Esophagus squamous epithelium (tissue), 5 donors: ENCODE measurements at places on chromosomes 5 and 9.

- DNase-seq = no peak
These were observed 10.3 kb upstream of the CD72 start for GRCh38 chr9:35628389-35628991.

GRCh38 chr9:135038331-135038730 lies 49.1 kb upstream of the OLFM1 start:
- no peak for DNase-seq

DNA sequence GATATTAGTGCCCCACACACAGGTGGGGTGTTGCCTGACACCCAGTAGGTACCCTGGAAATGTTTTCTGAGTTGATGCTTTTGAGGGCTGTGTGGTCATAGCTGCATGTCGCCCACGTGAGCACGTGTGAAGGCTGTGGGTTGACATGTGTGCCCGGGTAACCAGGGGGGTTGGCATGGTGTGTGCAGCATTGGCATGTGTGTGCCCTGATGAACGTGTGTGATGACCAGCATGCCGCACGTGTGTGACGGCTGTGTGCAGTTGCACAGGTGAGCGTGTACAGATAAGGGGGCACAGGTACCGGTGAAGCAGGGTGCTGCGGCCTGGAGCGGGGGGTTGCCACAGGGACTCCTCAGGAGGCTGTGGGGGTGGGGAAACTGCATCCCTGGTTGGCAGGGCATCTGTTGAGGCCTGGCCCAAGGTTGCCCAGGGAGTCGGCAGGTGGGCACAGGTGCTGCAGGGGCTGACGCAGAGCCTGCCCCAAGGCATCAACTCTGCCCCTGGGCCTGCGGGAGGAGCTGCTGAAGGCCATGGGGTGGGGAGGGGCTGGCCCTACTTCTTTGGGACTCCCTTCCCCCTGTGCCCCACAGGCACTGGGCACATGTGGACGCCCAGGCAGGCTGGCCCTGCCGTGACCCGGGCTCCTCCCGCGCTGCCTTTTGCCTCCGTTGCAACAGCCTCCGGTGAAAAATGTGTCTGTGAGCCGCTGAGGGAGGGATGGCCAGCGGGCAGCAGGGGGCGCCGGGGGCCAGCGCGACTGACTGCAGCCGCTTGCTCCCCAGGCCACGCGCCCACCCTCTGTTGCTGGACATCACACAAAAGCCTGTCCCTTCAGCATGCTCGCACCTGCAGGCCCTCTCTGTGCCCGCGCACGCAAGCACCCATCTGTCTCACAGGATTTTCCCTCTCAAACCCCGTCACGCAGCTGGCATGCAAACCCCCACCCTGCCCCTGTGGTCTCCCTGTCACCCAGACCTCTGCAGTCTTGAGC lies 2.2 kb downstream of the UNC5A start:
- no peak for DNase-seq

GRCh38 chr5:77015938-77016569 lies 14.2 kb upstream of the AGGF1 start:
- DNase-seq = no peak

DNA sequence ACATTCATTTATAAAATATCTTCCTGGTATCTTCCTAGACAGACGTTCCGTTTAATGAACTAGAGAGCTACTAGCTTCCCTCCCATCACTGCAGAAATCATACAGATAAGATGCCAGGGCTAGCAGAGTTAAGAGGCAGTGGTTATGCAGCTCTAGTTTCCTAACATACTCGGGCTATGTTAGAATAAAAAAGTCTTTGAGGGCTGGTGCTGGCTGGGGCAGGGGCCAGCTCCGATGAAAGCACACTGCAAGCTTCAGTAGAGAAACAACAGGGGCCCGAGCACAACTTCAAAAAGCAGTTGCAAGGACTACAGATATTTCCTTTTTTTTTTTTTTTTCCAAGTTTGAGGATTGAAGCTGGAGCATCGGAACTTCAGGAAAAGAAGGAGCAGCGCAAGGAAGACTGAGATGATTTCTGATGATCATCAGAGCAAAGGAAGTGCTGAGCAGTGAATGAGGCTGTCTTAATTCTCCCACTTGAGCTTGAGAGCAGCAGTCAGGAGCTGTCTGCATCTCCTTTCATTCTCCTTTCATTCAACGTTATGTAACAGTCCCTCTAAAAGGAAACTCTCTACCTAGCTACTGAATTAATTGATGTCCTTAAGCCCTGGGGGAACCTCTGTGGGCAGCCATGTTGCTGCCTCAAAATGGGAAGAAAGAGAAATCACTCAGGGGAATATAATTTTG lies 47.6 kb upstream of the ADCY2 start:
- no peak for DNase-seq

DNA sequence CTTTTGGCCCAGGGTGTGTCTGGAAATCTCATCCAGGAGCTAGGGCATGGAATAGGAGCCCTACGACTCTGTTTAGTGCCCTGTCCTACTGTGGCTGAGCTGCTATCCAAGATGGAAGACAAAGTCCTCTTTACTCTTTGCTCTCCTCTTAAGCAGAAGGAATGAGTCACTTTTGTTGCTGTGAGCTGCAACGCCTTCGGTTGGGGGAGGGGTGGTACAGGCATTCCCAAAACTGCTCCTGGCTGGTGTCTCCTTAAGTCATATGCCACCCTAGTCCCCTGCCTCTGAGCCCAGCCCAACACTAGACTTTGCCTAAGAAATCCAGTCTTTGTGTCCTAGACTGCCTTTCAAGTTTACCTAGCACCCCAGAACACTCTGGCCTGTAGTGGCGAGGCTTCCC lies 99.9 kb downstream of the PRR16 start:
- no peak for DNase-seq

DNA sequence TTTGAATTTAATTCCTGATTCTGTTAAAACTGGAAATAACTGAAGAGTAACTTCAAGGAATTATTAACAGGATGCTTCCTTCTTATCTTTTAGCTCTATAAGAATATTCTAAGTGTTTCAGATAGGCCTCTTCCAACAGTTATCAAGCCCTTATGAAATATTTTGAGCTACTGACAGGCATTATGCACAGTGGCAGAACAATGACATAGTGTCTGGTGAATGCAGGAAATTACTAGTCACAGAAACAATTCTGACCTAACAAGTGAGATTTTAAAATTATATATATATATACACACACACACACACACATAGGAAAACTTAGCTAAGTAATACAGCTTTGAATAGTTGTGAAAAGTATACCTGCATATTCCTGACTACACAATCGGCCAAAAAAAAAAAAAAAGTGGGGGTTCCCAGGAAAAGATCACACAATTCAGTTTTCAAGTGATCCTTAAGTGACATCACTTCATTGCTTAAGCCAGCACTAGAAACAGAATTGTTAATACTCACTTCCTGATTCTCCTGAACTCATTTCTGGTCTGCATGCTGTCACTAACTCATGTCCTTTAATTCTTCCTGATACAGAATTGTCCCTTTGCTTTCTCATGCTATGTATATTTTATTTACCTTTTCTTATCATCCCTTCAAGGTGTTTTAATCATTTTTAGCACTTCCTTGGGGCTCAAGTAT lies 77.3 kb downstream of the SLC25A46 start:
- DNase-seq = no peak
